ENCODE measurements at places on chromosomes 12 and 14.

DNA sequence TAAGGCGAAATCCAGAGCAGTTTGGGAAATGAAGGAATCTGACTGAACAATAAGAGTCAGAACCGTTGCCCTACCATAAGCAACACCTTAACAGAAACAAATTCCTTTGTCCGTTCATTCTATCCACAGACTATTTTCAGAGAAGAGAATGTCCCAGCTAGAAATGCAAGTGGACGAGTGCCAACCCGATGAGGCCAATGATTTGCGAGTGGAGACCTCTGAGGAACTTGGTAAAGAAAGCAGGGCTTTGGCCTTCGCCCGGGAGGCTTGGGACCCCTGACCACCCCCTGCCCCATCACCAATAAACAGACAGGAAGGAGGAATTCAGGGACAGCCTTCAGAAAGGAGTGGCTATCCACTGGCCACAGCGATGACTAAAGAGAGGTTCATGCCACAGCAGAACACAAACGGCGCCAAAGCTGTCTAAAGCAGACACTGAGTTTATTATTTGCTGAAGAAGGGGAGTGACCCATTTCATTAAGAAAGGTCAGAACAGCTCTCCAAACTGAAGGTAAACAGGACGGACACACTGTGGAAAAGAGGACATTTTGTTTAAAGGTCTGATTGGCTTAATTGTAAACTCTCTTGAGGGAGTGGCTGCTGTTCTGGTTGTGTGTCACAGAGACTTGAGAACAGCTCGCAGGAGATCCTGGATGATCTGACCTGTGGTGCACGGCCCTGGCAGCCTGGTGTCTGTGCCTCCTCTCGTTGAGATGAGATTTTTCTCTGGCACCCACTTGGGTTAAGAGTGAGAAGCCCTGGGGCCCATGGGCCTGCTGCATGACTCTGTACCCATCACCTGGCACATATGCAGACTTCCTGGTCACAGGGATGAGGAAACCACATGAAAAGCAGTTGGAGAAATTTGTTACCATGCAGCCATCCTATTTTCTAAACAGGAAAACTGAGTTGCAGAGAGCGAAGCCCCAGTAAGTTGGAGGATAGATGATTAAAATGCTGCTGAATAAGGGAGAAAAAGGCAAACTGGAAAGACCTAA lies 142.0 kb upstream of the PZP start:
- DNase-seq = no peak

DNA sequence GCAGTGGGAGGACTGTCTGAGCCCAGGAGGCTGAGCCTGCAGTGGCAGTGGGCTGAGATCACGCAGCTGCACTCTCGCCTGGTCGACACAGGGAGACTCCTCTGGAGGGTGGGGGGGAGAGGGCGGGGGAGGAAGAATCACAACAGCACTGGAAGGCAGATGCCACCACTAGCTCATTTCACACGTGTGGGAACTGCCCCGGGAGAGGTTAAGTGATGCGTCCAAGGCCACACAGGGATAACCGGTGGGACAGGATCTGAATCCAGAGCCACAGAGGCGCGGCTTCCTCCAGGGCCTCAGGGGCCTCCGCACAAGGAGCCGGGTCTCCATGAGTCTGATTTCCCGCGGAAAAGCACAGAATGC lies 20.8 kb downstream of the STX2 start:
- DNase-seq = no peak

- DNase-seq = no peak
Measured at GRCh38 chr14:67576216-67576955, 23.7 kb downstream of the PIGH start.

DNA sequence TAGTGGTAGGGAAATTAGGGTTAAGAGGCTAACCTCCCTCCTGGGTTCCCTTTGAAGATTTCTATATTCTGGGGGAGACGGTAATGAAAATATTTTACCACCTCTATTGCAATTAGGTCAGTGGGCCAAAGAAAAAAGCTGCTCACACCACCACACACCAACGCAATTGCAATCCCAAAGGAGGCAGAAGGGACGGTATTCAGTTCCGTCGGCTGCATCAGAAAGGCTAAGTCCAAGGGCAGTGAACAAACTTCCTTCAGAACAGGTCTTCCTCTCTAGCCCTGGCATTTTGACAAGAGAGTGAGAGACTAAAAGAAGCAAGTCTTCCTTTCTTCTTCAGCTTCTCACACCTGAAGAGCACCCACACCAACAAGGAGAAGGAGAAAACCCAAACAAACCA lies 51.2 kb downstream of the OTX2 start:
- no peak for DNase-seq

- no peak for DNase-seq
Measured at GRCh38 chr12:29781188-29781587, 2.6 kb downstream of the TMTC1 start.

GRCh38 chr14:98914942-98915341 lies 357.1 kb downstream of the BCL11B start:
- no peak for DNase-seq

DNA sequence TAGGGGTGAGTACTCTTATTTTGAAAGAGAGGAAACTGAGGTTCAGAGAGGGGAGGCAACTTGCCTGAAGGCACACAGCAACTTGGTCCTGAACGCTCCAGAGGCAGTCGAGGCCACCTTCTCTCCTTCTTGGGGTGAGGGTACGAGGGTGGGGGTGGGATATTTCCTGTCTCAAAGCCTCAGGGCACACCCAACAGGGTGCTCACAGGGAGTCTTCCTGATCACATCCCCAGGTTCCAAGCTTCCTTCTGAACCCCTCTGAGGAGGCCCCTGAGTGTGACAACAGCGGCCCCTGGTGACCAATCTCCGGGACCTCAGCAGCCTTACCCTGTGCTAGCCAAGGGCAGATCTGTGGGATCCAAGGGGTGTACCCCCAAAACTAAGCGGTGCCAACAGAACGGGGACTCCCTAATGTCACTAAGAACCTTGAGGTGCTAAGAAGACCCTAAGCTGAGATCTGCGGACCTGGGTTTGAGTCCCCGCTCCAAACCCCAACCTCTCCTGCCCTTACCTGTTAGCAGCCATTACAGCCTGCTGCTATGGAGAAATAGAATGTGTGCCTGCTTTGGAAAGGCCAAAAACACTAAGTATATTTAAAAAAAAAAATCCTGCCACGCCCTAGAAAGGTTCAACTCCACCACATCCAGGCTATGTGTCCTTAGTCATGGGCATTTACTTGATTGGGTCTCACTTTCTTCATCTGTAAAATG lies 57.9 kb downstream of the TRPV4 start:
- DNase-seq = peak; percentile 66

- DNase-seq = no peak
Measured at GRCh38 chr14:86790408-86791364, 1202.3 kb downstream of the GALC start.

DNA sequence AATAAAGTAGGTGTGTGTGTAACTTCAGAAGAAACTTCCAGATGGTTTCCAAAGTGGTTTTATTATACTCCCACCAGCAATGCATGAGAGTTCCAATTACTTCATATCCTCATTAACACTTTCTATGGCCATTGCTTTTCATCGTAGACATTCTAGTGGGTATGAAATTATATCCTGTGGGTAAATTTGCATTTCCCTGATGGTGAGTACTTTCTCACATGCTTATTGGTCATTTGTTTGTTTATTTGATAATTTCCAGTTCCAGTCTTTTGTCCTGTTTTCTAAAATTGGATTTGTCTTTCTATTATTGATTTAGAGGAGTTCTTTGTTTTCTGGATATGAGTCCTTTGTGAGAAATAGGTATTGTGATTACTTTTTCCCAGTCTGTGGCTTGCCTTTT lies 70.9 kb downstream of the PRKCH start:
- DNase-seq = no peak

- no peak for DNase-seq
Measured at GRCh38 chr12:86249851-86250250, 6.3 kb downstream of the MGAT4C start.

DNA sequence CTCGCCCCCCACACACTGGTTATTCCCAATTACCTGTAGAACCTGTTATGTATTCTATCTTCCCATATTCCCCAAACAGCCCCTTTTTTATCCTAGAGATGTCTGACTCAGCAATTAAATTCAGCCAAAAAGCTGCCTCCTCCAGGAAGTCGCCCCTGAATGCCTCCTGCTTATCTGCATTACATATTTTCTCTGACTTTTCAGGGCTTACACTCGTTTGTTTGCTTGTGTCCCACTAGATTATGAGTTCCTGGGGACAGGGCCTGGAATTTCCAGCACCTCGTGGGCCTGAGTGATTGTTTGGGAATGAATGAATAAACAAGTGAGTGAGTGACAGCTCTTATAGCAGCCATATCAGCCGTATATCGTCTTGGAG lies 99.3 kb upstream of the RFLNA start:
- no peak for DNase-seq

GRCh38 chr12:42846782-42847181 lies 257.2 kb upstream of the PRICKLE1 start:
- DNase-seq = no peak

GRCh38 chr12:76957301-76957700 lies 78.5 kb upstream of the CSRP2 start:
- no peak for DNase-seq

GRCh38 chr12:55932551-55932910 lies 1.6 kb downstream of the DGKA start:
- no peak for DNase-seq

DNA sequence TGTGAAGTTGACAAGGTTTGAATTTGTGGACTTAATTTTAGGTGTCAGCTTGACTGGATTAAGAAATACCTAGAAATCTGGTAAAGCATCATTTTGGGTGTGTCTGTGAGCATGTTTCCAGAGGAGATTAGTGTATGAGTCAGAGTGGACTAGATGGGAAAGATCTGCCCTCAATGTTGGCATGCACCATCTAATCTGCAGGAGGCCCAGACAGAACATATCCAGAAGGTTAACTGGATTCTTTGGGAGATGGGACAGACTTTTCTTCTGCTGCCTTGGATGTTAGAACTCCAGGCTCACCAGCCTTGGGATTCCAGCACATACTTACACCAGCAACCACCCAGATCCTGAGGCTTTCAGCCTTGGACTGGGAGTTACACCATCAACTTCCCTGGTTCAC lies 14.1 kb downstream of the SGPP1 start:
- no peak for DNase-seq

DNA sequence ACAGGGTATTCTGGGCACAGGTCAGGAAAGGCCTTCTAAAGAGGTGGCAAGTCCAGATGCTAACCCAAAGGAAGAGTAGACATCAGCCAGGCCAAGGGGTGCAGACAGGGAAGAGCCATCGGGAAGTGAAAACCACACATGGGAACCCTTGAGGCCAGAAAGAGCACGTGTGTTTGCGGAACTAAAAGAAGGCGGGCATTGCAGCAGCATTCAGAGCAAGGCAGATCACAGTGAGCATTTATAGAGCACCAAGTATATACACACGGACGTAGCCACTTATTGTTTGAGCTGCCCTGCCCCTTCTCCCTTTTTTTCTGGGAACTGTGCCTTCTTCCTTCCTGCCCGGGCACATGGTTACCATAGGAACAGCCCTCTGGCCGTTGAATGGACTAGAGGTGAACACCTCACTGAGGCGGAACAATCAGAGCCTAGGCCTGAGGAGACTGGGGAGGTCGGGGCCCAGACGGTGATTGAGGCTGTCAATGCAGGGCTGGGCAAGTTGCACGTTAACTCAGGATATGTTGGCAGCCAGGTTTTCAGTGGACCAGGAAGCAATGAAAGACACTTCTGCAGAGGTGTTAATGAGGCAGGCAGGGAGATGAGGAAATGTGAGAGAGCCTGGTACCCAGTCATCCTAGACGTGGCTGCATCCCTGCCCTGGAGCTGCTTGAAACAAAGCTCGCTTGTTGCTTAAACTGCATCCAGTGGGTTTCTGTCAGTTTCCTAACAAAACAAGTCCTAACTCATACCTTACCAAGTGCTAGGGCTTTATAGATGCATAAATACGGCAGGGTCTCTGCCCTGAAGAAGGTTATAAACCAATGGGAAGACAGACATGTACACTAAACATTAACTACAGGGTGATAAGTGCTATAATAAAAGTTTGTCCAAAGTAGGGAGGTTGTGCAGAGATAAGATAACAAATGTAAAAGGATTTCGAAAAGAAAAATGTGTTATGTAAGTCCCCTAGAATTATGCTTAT lies 34.2 kb downstream of the MOAP1 start:
- DNase-seq = no peak

DNA sequence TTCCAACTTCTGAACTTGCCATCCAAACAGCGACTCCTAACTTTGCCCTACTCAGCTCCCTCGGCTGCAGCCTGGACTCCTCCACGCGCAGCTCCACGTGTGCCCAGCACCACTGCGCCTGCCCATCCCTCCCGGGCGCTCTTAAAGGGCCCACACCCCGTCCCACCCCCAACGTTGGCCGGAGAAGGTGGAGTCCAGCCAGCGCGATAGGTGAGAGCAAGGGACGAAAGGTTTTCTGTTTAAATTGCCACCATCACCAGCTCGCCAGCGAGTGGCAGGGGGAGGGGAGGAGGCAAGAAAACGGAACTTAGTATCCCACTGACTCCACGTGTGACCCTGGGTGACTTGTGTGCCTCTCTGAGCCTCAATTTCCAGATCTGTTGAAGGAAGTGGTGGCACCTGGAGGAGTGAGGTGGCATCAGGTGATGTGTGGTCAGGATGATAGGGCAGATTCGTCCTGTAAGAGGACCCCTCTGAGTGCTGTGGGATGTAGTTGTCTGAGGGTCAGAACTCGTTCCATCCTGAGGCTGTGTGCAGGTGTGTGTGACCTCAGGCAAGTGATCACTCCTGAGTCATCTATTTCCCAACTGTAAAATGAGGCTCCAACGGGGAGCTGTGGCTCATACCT lies 59.7 kb downstream of the TRPV4 start:
- no peak for DNase-seq

DNA sequence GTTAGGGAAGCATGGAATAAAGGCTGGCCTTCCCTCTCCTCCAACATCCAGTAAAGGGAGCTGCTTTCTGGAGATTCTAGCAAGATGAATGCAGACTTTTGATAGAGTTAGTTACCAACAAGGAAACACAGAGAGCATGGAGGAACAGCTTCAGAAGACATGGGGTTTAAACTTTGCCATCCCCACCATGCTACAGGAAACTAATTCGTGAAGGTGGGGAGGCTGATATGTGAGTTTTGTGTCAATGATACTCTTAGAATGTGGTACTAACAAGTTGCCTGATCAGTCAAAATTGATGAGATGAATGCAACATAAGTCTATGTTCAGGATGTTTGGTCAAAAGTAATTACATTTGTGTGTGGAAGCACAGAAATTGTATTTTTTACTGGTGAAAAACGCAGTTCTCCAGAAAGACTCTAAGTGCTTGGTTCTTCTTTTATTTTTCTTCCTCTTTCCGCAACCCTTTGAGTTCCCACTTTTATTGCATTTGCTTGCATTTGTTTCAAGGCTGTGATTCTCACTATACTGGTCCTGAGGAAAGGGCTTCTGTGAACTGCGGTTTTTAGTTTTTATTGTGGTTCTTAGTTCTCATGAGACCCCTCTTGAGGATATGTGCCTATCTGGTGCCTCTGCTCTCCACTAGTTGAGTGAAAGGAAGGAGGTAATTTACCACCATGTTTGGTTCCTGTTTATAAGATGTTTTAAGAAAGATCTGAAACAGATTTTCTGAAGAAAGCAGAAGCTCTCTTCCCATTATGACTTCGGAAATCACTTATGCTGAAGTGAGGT lies at the start of gene CLEC4A:
TSS of gene CLEC4A (plus strand) at position 494 of the 789 bp plus-strand sequence. CDS start at position 756, 262 bp downstream.
- no peak for DNase-seq

- DNase-seq = no peak
Measured at GRCh38 chr12:14373217-14373616, 7.7 kb downstream of the ATF7IP start.
